ENCODE measurements at places on chromosomes 2 and 18.

DNA sequence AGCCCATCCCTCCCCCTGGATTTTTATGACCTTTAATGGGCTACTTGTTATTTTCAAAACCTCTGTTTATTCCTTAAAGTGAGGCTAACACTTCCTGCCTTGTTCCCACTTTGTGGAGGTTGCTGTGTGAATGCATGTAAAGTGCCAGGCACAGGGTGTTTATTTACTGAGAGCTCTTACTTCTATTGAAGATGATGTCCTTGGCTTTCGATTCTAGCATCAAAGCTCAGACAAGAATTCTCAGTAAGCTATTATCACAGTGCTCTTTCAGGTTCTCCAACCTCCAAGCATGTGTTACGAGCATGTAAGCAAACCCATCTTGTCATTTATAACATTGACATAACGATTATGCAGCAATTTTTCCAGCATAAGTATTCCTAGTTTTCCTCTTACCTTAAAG lies 44.2 kb downstream of the DPYSL5 start:
- DNase-seq: no peak

DNA sequence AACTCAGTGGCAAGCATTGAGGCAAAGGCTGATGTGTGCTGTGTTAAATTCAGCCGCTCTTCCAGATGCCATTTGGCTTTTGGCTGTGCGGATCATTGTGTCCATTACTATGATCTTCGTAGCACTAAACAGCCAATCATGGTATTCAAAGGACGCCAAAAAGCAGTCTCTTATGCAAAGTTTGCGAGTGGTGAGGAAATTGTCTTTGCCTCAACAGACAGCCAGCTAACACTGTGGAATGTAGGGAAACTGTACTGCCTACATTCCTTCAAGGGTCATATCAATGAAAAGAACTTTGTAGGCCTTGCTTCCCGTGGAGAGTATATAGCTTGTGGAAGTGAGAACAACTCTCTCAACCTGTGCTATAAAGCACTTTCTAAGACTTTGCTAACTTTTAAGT lies 195.5 kb upstream of the RAB12 start:
- DNase-seq: no peak

- DNase-seq: no peak
Measured at GRCh38 chr2:12071318-12071717, 324.9 kb downstream of the LPIN1 start.

DNA sequence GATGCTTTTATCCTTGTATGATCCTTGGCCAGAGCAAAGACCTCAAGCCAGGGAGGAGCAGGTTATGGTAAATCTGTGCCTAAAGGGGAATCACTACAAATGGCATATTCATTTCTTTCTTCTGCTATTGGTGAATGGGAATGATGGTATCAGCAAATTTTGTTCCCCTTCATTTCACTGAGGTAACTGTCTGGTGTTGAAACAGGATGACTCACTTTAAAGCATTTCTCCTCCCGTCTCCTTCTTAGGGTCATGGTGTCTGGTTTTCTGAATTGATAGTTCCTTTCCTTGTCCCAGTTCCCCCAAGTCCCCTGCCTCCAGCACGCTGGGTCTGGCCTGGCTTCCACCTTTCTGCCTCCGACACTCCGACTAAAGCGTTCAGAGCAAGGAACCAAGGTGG lies 109.2 kb downstream of the MREG start:
- no peak for DNase-seq

DNA sequence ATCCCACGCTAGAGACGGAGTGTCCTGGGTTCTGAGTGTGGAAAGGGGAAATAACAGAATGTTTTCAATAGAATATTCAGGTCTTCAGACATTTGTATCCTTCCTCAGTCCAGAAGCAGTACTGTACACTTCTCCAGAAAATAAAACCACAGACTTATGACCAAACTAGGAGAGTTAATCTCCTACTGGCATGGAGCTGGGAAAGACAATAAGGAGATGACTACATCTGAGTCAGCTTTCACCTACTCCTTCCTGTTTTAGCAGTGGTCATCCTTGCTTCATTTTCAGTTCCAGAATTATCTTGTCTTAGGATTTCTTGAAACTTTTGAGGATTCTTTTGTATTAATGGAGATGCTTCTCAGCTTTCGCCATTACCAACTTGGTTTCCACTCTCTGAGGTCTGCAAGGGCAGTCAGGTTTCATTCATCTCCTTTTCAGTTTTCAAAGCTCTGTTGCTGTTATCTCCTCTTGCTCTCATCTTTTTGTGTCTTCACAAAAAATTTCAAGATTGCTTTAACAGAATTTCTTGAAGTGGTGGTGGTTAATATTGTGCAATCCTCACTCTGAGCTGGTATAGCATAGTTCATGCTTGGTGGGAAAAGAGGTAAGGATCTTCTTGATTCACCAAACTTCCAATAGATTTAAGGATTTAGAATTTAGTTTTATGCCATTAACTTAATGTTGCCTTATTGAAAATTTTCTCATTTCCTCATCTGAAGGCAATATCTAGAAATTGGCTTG lies 23.7 kb upstream of the NR4A2 start:
- DNase-seq: no peak
